Anterior cingulate cortex (tissue), 58 donors: ENCODE measurements at places on chromosomes 1 and 21.

GRCh38 chr1:160597051-160597450 lies 17.8 kb upstream of the CD84 start:
- DNase-seq: no peak

- DNase-seq: no peak
Observed at GRCh38 chr1:28905921-28906666, 8.3 kb upstream of the EPB41 start.

GRCh38 chr1:203771901-203772301 lies 6.9 kb downstream of the LAX1 start:
- DNase-seq: no peak

DNA sequence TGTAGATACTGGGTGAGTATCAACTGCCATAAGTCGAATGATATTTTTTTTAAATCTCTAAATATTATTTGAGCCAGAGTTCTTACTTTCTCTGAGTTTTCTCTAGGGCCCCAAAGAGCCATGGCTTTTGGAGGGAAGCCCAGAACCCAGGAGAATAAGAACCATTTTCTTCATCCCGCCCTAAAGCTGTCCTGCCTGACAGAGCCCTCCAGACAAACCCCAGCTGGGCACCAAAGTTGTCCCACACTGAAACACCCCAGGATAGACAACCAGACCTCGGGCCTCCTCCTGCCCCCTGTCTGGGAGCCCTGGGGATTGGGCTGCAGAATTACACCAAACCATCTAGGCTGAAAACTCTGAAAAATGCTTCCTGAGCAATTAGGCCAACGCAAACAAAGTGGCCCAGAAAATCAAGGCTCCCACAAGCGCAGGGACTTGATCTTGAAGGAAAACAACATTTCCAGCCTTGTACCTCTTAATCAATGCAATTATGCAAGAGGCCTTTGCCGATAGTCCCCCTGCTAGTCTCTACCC lies 113.1 kb downstream of the RRAGC start:
- no peak for DNase-seq

- DNase-seq: no peak
Observed at GRCh38 chr1:70146488-70146887, 58.9 kb downstream of the LRRC40 start.

GRCh38 chr1:175597969-175598765 lies 145.2 kb downstream of the TNR start:
- no peak for DNase-seq

DNA sequence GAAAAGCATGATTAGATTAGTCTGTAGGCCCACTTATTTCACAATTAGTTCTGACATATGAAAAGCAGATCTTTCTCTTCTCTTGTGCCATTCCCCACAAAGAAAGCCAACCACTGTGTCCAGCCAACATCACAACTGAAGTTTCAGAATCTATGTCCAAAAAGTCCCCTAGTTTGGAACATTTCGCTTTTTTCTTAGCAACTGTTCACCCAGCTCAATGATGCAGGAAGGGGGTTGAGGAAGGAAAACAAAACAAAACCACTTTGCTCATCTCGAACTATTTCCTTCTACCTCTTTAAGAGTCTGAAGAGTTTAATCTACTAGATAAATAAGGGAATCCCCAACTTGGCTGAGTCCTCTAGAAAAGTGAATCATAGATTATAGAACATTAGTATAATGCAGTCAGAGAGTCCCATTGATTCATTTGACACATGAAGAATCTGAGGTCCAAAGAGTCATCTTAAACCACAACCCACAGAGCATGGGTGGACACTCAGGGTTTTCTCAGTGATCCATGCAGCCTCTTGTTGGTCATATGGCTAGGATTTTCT lies 159.3 kb upstream of the SGIP1 start:
- no peak for DNase-seq

GRCh38 chr1:961132-961669 lies 817 bp downstream of the KLHL17 start:
- DNase-seq: no peak

GRCh38 chr1:218298398-218298797 lies 13.3 kb downstream of the RRP15 start:
- no peak for DNase-seq

DNA sequence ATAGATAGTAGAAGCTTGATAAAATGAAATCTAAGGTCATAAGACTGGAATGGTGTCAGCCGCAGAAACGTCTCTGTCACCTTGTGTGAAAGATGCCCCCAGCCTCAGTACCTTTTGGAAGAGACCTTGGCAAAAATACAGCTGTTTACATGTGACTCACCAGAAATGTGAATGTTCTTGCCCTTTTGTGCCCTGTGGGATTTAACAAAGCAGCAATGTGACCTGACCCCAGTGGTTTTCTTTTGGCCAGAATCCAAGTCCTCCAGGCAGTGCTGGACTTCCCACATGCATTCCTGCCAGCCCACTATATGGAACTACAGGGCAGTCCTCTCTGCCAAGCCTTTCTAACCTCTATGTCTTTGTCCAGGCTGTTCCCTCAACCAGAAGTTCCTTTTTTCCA lies 27.2 kb upstream of the LRRC8C start:
- DNase-seq: no peak

DNA sequence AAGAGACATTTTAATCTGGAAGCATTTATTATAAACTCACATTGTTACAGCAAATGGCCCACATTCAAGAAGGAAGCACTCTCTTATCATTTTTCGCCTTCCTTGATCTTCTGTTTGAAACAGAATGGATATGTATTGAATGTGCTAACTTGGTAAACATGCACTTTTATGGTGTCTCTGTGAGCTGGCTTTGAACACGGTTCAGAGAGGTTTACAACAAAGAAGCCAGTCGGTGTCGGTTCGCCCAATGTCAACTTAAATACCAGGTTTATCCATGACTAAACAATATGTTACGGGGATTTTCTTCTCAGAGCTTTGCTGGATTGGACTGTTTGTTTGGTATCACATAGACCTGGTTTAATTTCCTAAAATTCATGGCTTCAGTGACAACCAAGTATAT lies 226.4 kb downstream of the TGFB2 start:
- no peak for DNase-seq

- no peak for DNase-seq
Observed at GRCh38 chr1:47564570-47564969, 126.7 kb downstream of the FOXD2 start.

DNA sequence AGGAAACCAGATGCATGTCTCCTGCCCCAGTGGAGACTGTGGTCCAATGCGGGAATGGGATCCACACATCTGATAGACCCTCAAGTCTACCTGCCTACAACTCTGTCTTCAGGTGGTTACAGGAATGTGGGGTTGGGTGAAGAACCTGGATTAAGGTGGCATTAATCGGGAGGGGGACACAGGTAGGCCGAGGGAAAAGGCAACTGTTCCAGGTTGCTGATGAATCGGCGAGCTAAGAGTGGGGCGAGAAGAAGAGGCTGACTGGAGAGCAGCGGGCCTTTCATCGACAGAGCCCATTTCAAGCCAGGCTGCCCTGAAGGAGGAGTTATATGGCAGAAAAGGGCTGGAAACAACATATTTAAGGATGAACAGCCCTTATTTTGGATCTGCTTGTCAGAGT lies 836 bp downstream of the CD2 start:
- DNase-seq: no peak

DNA sequence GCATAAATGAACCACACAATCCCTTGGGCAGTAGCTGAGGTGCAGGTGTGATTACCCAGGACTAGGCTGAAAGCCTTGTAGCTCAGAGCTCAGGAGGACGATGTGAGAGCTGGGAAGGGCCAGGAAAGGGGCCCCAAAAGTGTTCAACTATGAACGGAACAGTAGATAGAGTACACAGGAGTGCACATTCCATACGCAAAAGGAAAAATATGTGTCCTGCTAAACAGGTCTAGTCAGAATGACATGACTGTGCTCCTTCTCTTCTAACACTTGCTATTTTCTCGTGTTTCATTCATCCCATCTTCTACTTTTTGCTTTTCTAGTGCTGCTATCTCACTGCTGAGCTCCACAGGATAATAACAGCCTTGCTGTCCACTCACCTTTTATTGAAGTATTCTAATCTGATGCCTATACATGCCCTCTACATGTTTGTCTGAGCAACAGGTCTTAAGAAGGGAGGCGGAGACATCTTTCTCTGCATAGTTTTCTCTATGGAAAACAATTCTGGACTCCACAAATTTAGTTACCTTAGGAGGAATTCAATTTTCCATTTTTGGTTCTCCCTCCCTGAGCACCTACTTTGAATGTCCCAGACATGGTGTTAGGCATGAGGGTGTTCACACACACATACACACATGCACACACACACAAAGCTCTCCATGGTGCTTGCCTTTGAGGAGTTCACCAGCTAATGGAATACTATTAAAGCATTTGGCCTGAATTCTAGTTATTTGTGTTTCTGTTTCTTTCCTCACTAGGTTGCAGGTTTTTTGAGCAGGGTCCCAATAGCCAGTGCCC lies 3.4 kb downstream of the S100A10 start:
- DNase-seq: no peak

GRCh38 chr1:25774206-25774803 lies 25.7 kb upstream of the SELENON start:
- no peak for DNase-seq

DNA sequence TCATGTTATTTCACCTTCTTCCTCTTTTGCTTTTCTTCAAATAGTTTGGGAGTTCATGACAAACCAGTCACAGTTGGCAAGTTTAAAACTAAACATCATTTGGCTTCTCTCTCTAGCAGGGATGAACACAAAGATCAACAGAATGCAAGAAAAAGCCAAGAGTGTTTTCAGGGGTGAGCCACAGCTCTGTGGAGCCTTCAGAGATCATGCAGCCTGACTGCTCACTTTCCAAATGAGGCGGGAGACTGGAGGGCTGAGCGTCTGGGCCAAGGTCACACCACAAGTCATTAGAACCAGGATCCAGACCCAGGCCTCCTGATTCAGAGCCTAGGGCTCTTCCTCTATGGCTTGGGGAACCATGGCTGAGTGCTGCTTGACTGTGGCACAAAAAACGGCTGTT lies 2.7 kb downstream of the DPT start:
- DNase-seq: no peak

DNA sequence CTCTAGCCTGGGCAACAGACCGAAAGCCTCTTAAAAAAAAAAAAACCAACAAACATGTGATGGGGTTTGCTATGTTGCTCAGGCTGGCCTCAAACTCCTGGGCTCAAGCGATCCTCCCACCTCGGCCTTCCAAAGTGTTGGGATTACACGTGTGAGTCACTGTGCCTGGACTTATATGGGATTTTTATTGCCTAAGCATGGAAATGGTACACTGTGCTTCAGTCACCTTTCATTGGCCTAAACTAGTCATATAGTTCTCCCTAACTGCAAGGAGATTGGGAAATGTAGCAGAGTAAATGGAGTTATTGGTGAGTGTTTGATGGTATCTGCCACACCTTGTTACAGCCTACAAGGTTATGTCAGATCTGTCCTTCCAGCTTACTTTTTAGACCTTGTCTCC lies 17.2 kb upstream of the MEF2D start:
- no peak for DNase-seq

DNA sequence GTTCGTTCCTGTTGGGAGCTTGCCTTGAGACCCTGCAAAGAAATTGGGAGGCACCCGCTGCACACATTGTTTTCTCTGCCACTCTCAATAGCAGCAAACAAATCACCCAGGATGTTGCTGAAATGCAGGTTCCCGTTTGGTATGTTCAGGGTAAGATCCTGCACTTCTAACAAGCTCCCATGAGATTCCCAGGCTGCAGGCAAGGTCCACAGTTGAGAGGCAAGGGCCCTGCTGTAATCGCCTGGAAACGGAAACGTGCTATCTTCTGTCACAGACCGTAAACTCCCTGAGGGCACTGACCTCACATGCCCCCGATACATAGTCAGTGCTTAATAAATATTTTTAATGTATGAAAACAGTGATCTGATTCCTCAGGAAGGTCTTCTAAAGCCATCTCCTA lies 37.8 kb downstream of the XCL1 start:
- no peak for DNase-seq

- no peak for DNase-seq
Observed at GRCh38 chr1:224068458-224069072, 45.3 kb upstream of the FBXO28 start.

GRCh38 chr1:159845751-159846629 lies 16.5 kb downstream of the VSIG8 start:
- DNase-seq: no peak

- DNase-seq: no peak
Observed at GRCh38 chr1:204814166-204814884, 56.3 kb upstream of the NFASC start.

DNA sequence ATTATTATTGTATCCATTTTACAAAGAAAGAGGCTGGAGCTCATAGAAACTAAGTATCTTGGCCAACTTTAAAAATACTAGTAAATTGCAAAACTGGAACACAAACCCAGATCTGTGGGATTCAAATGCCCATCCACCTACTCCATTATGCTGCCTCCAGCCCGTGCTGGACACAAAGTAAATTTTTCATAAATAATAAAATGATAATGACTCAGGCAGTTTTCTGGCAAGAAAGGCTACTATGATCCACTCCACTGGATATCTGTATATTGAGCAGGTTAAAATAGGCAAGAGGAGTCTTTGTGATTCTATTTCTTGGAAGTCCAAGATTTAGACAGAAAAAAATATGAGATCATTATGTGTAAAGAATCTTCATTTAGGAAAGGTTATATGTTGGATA lies 138.3 kb upstream of the DUSP10 start:
- no peak for DNase-seq

DNA sequence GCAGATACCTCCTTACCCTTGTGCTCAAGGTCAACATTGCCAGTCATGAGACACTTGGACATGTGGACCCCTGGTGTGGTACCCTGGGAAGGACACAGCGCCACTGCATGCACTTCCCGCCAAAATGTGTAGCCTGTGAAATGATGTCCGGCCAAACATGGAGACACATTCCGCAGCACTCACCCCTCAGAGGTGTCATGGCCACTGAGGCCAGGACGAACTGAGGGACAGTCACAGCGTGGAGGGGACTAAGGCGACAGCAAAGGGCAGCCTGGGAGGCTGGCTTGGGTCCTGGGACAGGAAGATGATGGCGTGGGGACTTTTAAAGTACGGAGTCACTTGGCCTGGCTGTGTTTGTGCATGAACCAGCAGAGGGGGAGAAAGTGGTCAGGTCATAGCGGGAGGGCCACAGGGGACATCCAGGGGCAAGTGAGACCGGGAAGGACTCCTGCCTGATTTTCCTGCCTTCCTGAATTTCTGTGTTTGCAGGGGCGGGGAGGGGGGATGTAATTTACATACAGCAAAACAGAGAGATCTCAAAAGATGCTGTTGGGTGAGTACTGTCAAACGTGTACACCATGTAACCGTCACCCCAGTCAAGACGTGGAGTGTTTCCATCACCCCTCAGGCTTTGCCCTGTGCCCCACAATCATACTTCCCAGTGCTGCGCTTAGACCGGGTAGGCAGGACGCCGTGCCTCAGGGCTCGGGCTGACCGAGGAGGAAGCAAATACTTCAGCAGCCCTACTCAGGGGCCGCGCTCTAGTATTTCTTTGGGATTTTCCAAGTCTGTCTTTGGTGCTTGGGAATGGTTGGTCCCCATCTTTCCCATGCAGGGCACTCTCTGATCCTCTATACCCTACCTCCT lies 45.2 kb downstream of the WDR4 start:
- no peak for DNase-seq

DNA sequence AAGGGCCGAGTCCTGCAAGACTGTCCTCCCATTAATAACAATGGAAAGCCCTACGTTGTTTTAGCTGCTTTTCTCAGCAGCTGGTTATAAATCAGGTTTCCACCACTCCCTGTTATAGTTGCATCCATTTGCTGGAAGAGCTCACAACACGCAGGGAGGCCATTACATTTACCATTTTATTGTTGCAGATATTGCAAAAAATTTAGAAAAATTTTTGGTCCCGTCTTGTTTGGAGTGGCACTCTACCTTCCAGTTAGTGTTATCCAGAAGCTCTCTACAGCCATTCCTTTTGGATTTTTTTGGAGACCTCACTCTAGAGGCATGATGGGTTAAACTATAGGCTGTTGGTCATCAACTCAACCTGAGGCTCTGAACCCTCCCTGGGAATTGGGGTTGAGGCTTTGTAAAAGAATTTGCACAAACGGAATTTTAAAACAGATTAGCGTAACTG lies 1532.1 kb upstream of the TPTE start:
- no peak for DNase-seq
